ENCODE measurements at places on chromosomes 4 and X.

GRCh38 chrX:18174209-18174608, 46.5 kb downstream of the BEND2 start:
- no peak for DNase-seq

- DNase-seq: no peak
Observed at GRCh38 chr4:85928775-85929591, 430.9 kb downstream of the MAPK10 start.

GRCh38 chr4:26343038-26343398, 22.2 kb downstream of the RBPJ start:
- DNase-seq: no peak

- no peak for DNase-seq
Observed at GRCh38 chrX:5702890-5703289, 525.8 kb downstream of the NLGN4X start.

DNA sequence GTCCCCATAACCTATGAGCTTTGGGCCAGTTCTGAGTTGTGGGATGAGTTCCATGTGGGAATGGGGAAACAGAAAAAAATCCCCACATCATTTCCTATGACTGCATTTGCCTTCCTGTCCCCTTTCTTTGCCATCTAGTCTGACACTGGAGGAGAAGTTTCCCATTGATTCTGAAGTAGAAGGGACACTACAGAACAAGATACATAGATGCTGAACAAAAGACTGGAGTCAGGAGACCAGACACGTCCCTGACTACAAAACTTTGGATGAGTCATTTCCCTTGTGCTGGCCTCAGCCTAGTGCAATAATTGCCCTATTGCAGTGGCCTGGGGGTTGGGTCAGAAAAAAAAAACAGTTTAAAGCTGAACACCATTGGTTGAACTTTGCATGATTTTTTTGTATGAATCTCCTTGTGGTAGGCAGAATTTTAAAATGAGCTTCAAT, 22.1 kb downstream of the BEX3 start:
- no peak for DNase-seq

GRCh38 chrX:76821276-76821675, 393.8 kb downstream of the MAGEE1 start:
- DNase-seq: no peak

- no peak for DNase-seq
Observed at GRCh38 chr4:86054286-86055032, 305.4 kb downstream of the MAPK10 start.

DNA sequence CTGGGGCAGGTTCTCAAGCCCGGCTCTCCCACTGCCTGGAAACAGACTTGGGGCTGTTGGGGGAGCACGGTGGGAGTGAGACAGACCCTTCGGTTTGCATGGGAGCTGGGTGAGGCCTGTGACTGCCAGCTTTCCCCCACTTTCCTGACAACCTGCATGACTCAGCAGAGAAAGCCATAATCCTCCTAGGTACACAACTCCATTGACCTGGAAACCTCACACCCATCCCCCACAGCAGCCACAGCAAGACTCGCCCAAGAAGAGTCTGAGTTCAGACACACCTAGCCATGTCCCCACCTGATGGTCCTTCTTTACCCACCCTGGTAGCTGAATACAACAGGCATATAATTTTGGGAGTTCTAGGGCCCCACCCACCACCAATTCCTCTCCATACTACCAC, 57.6 kb upstream of the UBQLN2 start:
- DNase-seq: no peak

DNA sequence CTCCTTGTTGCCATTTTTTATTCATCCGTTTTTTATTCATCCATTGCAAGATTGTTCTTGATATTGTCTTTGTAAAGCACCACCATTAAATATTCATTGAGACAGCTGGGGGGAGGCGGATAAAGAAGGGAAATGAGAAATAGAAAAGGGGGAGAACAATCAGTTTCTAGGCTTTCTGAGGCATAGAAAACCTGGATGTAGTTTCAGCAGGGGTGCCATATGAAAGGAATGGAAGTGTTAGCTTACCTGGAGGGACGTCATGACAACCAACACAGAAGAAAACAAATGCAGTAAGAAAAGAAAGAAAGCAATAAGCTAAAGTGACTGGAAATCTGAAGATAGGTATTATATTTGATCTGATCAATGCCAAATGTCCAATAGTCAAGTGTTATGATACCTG, 276.1 kb downstream of the GASK1B start:
- no peak for DNase-seq

DNA sequence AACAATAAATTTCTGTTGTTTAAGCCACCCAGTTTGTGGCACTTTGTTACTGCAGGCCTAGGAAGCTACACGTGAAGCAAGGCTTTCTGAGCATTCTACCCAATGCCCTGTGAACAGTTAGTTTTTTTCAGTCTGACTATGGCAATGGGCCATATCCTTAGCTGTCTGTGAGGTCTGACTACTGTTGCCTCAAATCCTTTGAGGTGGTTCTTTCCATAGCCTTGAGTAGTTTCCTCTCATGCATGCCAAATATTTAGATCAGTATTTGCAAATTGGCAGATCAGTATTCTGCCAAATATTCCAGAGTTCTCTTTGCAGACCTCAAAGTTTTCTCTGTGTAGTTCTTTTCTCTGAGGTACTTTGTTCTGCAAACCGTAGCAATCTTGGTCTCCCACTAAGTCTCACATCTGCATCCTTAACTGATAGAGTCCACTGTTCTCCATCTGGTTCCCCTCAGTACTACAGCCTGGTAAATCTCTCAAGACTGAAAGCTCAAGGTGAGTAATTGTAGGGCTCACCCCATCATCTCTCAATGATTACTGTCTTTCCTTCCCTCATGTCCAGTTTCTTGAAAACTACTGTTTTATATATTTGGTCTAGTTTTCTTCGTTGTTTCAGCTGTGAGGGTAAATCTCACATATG, 984.9 kb upstream of the INTU start:
- no peak for DNase-seq

DNA sequence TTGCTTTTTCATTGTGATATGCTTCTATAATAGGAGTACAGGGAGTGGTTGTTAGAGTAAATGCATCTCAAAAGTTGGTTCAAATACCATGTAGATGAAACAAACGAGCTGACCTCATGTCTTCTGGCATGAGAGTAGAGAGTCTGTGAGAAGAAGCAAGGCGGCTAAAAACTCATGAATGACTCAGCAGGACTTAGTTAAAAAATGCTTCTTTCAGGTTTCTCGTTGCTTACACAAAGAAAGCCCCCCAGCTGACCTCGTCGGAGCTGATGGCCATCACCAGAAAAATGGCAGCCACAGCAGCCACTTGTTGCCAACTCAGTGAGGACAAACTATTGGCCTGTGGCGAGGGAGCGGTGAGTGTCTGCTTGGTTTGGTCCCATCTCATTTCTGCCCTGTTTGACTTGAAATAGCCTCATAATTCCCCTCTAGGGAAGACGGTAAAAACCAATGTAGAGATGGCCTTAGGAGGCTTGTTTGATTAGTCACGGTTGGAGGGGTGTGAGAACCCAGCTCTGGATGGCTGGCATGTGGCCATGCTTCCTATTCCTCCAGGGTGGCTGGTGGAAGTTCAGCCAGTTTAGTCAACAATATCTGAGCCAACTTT, 14.5 kb downstream of the AFP start:
- DNase-seq: no peak

DNA sequence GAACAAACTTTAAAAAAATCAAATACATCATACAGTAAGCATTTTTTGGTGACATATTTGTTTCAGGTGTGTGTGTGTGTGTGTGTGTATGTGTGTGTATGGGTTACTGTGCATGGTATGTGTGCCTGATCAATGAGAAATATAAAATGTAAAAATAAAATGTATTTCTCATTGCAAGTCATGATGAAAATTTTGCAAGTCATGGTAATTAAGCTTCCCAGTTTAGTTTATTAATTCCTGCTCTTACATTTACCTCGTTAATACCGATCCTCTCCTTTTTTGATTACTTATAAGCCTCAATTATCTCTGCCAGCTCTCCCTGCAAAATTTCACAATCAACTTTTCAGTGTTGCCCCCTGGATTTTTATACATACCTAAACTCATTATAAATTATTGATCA, 114.6 kb upstream of the ADGRL3 start:
- DNase-seq: no peak

- DNase-seq: no peak
Observed at GRCh38 chrX:39894683-39895082, 203.1 kb downstream of the BCOR start.

DNA sequence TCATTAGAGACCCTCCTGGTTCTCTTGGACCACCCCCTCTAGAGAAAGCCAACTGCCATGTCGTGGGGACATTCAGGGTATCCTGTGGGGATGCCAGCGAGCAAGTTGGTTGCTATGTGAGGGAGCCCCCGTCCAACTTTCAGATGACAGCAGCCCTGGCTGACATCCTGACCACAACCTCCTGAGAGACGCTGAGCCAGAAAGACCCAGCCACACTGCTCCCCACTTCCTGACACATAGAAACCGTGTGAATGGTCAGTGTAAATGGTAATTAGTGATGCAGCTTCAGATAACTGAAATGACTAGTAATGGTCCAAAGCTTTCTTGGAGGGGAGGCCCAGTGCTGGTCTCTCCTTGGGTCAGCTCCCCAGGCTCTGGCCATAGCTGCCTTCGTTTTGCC, 10.8 kb downstream of the CLCN4 start:
- no peak for DNase-seq

- DNase-seq: no peak
Observed at GRCh38 chr4:185101354-185101890, 41.6 kb upstream of the SLC25A4 start.

DNA sequence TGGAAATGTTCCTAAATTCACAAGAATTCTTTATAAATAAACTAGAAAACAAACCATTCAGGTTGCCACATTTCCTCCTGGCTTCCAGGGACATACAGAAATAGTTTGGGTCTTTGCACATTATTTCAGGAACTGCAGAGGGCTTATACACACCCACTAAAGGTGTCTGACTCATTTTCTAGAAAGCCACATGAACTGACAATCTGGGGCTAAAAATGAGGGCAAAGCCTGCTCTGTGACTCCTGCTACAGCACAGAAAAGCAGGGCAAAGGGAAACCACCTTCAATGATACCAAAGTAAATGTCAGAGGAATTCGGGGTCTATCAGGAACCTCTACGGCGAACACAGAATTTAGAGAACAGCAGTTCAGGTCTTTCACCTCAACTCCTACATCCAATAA, 112.2 kb upstream of the MAP3K15 start:
- DNase-seq: no peak

DNA sequence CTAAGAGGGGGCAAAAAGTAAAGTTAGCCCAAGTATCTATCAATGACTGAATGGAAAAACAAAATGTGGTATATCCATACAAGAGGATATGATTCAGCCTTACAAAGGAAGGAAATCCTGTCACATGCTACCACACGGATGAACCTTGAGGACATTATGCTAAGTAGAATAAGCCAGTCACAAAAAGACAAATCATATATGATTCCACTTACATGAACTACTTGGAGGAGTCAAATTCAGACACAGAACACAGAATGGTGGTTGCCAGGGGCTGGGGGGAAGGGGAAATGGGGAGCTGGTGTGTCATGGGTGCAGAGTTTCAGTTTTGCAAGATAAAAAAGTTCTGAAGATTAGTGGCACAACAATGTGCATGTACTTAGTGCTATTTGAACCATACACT, 101.8 kb downstream of the SH3KBP1 start:
- DNase-seq: no peak

DNA sequence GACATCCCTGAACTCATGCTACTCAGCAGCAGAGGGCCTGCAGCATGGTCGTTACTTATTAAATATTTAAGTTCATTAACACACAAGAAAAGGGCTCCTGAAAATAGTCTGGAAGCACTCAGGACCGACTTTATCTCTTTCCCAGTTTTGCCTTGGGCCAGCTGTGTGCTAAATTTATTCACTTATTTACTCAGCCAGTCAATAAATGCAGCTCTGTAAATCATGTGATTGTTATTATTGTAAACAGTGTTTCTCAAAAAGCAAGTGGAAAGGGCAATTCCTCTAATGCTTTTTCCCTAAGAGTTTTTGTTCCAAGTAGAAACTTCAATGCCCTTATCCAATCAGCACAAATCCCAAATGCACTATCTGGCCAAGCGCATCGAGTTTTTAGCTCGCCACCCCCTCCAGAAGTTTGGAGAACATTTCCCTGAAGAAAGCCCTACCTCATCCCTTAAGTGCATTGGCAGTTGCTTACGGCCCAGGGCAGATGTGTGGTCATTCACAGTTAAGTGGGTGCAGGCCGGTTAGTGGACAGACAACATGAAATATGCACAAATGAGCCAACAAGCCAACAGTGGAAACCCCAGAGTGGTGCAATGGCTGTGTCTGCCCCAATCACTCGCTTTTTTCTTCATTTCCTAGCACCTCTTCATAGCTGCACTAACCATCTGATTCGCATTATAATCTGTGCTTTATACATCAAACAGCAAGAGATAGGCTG, 125.8 kb downstream of the SMIM20 start:
- no peak for DNase-seq

DNA sequence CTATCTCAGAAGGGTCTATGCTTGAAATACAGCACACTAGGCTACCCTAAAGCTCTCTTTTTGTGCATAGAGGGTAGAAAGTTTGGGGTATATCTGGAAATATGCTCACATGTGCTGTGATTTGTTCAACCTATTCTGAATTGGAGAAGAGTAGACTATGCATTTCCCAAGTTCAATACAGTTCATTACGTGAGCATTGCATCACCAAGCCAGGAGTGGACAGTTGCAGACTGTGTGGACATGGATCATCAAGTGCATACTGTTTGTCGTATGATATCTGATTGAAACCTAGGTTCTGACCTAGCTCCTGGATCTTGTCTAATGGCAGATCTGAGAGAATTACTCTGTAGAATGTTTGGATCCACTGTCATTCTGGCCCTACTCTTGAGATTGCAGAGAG, 161.1 kb downstream of the FRAS1 start:
- DNase-seq: no peak

GRCh38 chr4:5200513-5200912, 149.2 kb downstream of the STK32B start:
- no peak for DNase-seq

GRCh38 chr4:94523617-94524016, 71.9 kb downstream of the PDLIM5 start:
- DNase-seq: no peak

DNA sequence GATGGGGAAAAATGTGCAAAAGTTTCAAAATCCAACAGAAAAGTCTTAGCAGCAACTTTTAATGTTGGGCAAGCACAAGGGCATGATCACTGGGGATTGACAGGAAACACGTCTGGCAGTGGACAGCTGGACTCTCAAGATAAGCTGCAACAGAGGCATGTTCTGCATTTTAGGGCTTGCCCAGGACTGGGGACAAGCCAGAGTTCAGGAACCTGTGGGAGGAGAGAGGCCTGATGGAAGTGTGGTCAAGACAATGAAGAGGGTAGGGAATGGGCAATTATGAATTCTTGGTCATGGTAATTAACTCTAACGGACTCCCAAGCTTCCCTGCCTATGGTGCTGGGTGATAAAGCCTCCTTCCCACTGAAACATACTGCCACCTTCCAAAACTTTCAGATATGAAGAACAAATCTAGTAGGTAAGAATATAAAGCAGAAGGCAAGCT, 48.4 kb downstream of the ANXA3 start:
- no peak for DNase-seq

- DNase-seq: no peak
Observed at GRCh38 chrX:26915064-26915463, 548.1 kb downstream of the PPP4R3C start.

- DNase-seq: no peak
Observed at GRCh38 chr4:158996669-158997074, 106.2 kb upstream of the RAPGEF2 start.

GRCh38 chr4:4861390-4862018, 2.0 kb downstream of the MSX1 start:
- DNase-seq: no peak

Data from effector CD8-positive, alpha-beta T cell (primary cell).